ENCODE measurements at places on chromosomes 2 and 18. TPM values are rescaled to one million over a fixed set of nuclear protein-coding genes. Genes with fewer than 3 reads are reported as not detected.
A peak's percentile ranks its signal among the peaks of the same experiment; 100 is the strongest.

The ABCB11 gene
- total RNA-seq: not detected

DNA sequence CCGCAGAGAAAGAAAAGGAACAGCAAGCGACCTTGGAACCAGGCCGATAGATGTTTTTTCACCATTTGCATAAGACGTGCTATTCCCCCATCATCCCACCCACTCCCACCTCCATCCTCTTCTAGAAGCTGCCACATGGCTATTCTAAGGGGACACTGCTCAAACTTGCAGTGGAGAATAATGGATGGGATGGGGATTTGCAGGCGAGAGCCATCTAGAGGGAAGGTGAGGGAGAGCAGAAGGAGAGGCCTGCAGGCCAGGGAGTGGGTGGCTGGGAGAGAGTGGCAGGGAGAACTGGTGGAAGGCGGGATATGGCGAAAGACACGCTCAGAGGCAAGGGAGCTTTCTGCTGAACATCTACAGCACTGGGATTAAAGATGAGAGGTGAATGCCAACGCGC lies 84.9 kb downstream of the MAPK4 start:
- DNase-seq: no peak

The CXCR1 gene
- not detected for total RNA-seq

DNA sequence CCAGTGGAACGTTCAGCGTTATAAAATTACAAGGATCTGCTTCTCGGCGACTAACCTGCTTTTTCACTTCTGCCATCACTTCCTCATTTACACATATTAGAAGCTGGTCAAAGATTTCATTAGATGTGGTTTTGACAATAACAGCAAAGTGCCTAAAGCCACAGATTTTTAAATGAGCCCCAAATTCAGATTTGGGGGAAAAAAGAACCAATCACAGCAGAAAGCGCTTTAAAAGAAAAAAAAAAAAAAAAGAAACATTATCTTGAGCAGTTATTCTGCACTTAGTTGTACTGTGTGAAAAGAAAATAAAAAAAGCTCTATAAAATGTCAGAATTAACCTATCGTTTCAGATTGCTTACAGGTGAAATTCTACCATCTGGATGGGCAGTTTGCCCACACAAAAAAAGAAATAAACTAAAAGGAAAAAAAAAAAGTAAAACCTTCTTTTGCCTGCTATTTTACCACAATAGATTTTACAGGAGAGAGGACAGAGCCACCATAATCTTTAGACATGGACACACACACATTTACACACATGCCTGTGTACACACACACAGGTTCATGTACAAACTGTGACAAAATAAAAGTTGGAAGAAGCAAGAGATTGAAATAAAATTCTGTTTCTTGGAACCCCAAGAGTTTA lies 167.2 kb downstream of the TCF4 start:
- DNase-seq: no peak

- DNase-seq: no peak
Measured at GRCh38 chr2:226431288-226431948, 368.2 kb downstream of the IRS1 start.

DNA sequence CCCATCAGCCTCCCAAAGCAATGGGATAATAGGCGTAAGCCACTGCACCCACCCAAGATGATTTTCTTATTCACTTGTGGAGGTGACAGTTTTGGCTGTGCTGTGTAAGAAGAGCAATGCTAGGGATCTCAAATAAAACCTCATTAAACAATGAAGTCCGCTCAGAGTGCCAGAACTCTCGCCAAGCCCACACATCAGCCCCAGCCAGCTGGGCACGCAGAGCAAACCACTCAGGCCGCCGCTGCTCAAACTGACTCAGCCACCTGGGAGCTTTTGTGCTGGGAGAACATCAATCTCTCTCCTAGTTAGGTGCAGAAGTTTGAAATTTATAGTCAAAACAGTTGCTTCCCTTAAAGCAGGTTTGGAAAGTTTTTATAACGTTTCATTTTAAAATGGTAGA lies 47.6 kb downstream of the RNF152 start:
- no peak for DNase-seq

DNA sequence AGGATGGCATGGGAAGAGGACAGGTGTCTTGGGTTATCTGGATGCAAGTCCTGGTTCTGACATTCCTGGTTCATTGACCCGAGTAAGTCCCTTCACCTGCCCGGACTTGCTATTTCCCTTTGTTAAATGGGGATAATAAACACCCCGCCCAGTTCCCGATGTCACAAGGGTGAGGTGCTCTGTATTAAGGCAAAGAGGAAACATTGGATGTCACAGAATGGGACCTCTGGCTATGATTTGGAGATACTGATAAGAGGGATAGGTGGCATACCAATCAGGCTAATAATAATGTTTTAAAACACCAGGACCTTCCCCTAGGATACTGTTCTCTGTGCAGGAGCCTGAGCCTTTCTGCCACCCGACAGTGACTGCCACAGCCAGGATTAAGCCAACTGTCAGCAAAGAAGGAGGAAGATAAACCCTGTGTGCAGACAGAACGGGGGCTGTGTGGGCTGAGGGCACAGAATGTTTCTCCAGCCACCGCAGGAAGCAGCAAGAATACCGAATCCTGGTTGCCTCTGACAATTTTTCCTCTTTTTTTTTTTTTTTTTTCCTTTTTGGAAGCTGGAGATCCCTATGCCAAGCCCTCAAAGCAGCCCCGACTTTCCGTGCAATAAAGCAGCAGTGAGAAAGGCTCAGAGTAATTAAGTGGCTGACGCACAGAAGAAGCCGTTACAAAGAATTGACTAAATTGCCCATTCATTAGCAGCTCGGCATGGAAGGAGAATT lies 336.6 kb downstream of the SMAD2 start:
- no peak for DNase-seq

GRCh38 chr18:52227536-52227935 lies 112.5 kb upstream of the DCC start:
- no peak for DNase-seq

The ACMSD gene
- total RNA-seq: not detected

The BCL11A gene
- total RNA-seq: 0.25 TPM

DNA sequence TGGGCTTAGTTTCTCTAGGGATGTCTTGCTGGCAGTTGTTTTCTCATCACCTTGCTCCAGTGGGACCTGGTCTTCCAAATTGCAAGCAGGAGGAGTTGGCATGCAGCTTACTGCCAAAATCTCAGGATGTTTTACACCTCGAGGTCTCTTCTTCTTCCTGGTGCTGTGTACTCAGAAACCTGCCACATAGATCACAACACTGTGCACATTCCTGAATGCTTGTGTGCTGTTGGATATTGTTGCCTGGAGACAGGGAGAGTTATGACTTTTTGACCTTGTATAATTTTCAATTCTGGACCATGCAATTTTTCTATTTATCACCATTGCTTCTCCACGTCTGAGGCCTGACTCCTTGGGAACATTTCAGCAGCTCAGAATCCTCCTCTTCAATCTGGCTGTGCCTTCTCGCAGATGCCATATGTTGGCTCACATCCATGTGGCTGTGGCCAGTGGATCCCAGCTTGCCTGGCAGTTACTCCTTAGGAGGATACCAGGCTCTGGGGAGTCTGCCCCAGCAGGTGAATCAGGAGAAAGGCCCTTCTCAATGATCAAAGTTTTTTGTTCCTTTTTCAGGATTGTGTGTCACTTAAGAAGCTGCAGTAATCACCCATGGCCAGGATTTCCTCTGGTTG lies 489.3 kb downstream of the TSN start:
- no peak for DNase-seq

GRCh38 chr18:75797046-75797445 lies 369.5 kb upstream of the SMIM21 start:
- no peak for DNase-seq

DNA sequence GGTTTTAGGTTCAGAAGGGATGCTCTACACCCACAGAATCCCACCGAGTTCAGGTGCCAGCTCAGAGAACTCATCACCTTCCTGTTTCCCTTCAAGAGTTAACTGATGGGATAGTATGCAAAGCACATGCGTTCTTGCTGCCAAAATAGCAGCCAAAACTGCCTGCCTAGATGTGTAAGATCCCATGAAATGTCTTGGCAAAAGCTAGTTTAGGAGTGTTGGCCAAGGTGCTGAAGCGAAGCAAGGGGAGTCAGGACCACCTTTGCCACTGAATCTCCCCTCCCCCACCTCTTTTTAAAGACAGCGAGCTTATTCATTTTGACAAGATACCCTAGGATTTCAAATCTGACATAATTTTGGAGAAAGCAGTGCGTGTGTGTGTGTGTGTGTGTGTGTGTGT lies 2.1 kb downstream of the DOCK10 start:
- no peak for DNase-seq

The BUB1 gene
- total RNA-seq: 143 TPM

GRCh38 chr2:148813603-148814065 lies 61.4 kb upstream of the KIF5C start:
- peak; percentile 67 for DNase-seq

DNA sequence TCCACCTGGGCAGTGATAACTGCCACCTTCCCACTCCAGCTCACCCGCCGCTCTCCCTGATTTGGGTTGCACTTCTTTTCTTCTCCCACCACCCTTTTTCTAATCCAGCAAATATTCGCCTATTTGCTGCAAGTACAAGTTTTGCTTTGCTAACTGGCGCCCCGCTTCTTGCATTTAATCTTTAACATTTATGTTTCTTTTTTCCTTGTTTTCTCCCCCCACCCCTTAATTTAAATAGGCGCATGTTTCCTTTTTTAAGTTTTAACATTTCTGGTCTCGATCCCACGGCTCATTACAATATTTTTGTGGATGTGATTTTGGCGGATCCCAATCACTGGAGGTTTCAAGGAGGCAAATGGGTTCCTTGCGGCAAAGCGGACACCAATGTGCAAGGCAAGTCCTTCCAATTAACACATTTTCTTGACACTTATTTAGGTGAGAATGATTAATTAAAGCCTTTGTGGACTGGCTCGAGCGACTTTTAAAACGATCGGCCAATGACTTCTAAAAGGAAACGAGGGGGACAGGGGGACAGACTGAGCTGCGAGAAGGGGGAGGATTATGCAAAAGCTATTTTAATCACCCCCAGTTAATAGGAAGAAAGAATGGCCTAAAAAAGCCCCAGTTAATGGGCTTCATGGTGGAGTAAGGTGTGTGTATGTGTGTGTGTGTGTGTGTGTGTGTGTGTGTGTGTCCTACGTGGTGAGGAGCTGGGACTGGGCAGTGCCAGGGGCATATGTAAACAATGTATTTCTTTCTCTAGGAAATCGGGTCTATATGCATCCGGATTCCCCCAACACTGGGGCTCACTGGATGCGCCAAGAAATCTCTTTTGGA lies 1.6 kb downstream of the TBR1 start:
- DNase-seq: no peak

GRCh38 chr2:88071365-88071764 lies 3.7 kb downstream of the SMYD1 start:
- no peak for DNase-seq

DNA sequence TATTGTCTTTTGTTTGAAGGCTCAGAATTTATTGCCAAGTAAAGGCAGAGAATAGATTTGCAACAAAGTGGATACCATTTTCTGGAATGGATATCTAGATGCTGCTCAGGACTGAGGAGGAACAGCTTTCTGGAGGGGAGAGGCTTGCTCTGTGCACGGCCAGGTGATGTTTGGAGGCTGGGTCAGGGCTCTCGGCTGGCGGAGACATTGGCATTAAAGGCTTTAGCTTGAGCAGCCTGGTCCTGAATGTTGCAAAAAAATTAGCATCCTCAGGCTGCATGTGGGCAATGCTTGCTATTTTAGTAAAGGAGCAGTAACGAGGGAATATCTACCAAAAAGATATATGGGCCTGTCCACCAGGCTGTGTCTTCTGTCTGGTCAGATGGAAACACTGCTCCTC lies 20.4 kb downstream of the RNF144A start:
- no peak for DNase-seq

DNA sequence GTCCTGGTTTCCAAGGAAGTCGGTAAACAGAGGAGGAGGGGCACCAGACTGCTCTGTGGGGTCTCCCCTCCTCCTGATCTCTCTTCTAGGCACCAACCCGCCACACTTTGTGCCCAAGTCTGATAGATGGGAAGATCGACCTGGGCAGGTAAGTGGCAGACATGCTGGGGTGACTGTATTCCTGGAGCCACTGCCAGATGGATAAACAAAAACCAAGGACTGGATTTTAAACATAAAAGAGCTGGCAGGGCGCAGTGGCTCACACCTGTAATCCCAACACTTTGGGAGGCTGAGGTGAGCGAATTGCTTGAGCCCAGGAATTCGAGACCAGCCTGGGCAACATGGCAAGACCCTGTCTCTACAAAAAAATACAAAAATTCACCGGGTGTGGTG lies 181.2 kb downstream of the ANAPC1 start:
- no peak for DNase-seq

GRCh38 chr2:8447610-8448221 lies 234.1 kb upstream of the ID2 start:
- DNase-seq: no peak

DNA sequence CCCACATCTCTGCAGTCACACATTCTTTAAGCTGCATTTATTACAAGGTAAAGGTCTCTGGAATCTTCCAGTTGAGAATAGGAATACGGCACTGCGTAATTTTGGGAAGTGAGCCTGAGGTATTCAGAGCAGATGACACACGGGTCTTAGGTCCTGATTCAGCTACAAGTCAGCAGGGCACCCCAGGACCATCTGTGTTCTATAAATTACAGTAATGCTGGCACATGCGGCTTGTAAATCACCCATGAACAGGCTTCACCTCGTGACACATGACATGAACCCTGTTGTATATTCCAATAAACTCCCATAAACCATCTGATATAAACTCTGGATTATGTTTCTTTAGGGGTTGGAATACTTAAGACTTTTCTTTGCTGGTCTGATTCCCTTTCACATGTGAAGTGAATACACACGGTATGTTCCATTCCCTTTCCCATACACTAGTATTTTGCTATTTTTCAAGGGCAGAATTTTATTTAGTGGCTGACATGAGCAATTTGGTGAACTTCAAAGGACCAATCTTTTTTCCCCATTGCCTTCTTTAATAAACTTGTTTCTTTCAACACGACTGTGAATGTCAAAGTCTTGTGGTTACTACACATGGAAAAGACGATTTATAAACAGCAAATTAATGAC lies 298.6 kb downstream of the MEIS1 start:
- DNase-seq: no peak

- no peak for DNase-seq
Measured at GRCh38 chr2:14826518-14826917, 194.0 kb downstream of the LRATD1 start.

The CACNB4 gene
- 1.5 TPM for total RNA-seq

DNA sequence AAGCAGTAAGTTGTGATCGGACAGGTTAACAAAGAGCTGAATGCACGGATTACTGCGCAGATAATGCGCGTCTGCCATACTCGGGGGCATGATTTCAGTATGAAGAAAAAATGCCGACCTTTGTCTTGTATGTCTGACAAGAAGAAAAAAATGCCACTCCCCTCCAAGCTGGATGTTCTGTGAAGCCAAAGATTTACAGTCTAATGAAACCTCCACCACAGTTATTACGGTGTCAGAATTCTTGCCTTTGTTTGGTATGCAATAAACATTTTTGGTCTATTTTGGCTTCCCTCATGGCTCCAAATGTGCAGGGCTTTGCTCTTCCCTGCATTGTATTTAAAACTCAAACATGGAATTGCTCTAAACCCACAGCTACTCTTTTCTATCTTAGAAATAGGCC lies 72.2 kb upstream of the THUMPD2 start:
- no peak for DNase-seq

The SLC14A1 gene
- 0.54 TPM for total RNA-seq
